ENCODE measurements at places on chromosomes 11 and 22.
A peak's percentile ranks its signal among the peaks of the same experiment; 100 is the strongest.

- no peak for DNase-seq
These were observed 1.0 kb downstream of the KIAA1671 start for GRCh38 chr22:24953384-24954113.

DNA sequence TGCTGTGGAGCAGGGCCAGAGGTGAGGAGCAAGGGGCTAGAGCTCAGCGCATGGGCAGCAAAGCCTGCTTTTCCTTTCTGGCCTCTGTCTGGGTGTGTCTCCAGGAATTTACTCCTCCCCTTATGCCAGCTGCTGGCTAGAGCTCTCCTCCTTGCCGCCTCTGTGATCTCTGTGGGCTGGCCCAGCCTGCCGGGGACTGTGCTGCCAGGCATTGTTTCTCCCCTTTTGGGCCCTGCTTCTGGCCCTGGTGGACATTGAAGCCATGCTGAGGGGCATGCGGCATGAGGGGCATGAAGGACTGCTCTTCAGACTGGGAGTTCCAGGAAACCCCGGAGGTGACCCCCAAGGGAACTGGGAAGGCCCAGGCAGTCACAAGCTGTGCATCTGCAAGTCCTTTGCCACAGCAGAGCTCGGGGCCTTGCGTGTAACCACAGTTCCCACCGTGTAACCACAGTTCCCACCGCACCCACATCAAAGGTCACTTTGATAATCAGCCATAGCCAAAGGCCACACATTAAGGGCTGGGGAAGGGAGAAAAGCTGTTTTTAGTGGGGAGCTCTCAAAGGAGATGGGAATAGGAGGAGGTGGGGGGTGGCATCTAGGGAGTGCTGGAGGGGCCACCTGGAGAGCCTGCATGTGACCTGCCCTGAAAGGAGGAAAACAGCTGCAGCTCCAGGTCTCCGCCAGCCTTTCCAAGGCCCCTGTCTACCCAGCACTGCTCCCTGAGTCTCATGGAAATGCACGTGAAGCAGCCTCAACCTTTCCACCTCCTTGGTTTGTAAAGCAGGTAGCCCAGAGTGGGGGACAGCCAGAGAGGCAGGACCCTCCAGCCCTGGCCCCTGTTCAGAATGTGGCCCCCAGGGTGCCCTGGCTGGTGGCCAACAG lies 62.3 kb downstream of the PPFIBP2 start:
- no peak for DNase-seq

DNA sequence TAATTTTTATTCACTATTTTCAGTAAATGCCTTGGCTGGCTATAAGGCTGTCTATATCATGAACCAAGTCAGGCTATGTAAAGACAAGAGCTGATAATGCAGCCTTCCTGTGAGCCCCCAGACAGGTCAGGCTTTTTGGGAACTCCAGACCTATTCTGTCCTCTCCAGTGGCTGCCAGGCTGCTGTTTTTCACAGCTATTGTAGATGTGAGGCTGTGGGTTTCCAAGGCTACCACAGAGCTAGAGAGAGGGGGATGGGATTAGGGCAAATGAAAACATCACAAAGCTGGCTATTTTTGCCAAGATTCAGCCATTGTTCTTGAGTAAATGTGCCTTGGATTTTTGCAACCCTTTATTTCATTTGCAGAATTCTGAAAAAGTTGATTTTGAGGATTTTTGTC lies 55.7 kb upstream of the SORL1-AS1 start:
- DNase-seq = no peak

DNA sequence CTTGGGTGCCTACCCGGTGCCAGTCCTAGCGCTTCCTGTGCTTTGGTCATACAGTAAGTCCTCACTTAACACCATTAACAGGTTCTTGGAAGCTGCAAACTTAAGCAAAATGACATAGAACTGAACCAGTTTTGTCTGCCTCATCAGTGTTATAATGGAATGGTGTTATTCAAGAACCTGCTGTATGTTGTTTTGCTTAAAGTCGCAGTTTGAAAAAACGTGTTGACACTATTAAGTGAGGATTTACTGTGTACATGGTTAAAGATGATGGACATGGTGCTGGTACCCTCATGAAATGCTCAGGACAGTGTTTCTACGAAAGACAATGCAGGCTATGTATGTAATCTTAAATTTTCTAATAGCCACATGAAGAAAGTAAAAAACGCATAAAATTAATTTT lies 41.3 kb downstream of the PPP6R3 start:
- DNase-seq = no peak

DNA sequence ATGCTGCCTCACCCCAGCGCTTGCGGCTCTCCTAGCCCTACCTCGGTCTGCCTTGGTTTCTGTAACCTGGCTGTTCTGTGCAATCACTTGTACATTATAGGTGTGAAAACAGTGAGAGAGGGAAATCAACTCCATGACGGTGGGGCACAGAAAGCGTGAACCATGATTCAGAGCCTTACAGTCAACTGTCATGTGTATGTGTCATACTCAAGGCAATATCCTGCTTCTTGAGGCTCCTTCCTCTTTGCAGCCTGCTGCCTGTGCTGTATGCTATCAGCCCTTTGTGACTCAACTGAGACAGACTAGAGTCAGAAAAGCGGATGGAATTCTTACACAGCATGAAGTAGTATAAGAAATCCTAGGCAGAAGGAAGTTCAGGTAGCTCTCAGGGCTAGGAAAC lies 2.1 kb downstream of the NRIP3 start:
- DNase-seq = peak; percentile 97

DNA sequence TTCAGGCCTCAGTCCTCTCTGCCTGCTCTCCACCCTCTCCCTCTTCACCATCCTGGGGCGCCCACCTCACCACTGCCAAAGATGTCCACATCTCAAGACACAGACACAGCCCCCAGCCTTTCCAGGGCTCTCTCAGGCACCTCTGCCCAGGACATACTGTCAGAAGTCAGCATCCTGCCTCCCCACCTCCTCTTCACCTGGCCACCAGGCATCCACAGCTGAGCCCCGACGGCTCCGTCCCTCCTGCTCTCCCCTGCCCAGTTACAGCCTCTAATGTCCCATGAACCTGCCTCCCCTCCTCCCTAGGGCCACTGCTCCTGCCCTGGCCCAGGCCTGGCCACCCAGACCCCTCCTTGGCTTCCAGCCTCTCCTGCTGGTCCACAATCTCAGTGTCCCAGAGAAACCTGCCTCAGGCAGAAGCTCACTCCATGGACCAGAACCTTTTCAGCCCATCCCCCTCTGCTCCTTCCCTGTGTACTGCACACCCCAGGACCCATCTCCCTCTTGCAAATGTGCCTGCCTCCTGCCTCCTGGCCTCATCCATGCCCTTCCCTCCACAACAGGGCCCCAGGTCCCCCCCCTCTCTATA lies 3.2 kb downstream of the LTBP3 start:
- no peak for DNase-seq

DNA sequence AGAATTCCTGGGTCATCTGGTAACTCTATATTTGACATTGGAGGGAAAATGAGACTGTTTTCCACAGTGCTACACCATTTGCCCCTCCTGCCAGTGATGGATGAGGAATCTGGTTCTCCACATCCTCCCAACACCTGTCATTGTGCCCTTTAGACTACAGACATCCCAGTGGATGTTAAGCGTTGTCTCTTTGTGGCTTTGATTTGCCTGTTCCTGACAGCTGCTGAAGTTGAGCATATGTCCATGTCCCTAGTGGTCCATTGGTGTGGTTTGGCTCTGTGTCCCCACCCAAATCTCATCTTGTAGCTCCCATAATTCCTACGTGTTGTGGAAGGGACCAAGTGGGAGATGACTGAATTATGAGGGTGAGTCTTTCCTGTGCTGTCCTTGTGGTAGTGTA lies 88.5 kb downstream of the BRD1 start:
- no peak for DNase-seq

- peak; percentile 79 for DNase-seq
These were observed 6.2 kb downstream of the PANX1 start for GRCh38 chr11:94134651-94135512.

Measured in suppressor macrophage (primary cell).